ENCODE measurements at places on chromosomes 1 and 21.

- DNase-seq: no peak
Measured at GRCh38 chr1:169868978-169869377, 24.7 kb downstream of the SCYL3 start.

DNA sequence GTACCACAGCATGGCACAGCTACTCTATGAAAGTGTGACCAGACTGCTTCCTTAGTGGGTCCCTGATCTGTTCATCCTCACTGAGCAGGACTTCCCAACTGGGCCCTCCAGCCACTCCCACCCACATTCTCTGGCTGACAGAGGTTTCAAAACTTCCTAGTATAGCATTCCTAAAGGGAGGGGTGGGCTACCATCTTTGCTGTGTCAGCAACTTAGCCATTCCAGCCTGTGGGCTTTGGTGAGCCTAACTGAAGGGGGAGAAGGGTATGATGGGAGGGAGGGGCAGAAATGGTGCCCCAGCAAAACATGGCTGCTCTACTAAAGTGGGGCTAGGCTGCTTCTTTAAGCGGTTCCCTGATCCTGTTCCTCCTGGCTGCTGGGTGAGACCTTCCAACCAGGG is 265.2 kb upstream of the ADGRL4 start:
- no peak for DNase-seq

- no peak for DNase-seq
Measured at GRCh38 chr1:75671708-75672107, 52.8 kb upstream of the ACADM start.

DNA sequence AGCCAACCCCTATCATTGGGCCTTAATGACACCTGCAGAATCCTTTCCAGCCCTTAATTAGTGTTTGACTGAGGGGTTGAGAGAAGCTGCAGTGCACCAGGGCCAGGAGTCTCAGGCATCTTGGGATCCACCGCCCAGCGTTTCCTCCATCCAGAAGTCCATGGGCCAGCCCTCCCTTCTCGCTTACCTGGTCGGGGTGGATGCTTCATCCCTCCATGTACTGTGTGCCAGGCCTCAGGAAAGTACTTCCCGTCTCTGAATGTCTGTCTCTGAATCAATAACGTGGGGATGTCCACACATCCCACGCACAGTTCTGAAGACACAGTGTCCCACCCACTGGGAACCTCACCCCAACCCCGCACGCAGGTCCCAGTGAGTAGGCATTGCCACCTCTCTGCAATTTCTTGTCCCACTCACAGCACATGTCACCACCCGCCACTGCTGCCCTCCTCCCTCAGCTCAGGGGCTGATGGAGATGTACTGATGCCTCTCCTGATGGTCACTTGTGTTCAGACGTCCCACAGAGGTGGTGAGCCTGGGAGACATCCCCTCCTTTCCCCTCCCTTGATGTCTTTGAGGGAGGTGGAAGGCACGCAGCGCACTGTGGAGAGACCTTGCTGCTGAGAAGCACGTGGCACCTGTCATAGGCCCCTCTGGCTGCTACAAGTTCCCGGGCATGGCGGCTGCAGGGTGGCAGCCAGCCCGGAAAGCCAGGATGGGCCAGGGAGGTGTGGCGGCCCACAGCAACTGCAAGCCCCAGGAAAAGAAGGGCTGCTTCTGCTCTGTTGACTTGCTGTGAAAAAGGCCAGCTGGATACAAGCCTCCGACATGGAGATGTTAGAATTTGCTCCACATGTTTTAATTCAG is 29.4 kb upstream of the PRSS38 start:
- DNase-seq: no peak

DNA sequence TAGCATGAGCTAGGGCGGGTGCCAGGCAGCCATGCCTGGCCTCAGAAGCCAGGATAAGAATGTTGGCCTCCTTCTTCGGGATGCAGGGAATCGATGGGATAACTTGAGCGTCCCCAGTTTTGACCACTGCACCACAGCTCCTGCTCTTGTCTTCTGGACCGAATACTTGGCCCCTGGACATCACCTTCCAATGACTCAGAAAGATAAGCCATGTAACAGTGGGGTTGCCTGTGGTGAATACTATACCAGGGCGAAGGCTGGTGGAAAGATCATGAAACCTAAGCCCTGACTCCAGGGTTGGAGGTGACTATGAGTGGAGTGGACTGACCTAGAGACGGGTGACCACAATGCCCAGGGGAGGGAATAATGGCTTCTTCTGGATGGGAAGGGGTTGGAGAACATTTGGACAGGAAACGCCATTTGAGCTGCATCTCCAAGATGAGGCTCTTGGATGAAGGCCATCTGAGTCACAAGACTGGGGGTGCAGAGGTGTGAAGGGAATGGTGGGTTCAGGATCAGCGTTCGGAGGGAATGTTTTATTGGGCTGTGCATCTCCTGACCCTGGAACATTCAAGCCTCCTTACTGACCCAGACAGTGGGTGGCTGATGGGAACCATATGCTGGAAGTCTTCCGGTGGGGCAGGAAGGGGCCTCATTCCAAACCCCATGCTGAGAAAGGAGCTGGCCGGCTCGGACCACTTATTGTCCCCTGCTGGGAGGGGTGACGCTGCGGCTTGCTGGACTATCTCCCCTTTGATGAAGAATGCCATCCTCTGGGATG is 18.5 kb upstream of the KCNE2 start:
- DNase-seq: peak; percentile 24

DNA sequence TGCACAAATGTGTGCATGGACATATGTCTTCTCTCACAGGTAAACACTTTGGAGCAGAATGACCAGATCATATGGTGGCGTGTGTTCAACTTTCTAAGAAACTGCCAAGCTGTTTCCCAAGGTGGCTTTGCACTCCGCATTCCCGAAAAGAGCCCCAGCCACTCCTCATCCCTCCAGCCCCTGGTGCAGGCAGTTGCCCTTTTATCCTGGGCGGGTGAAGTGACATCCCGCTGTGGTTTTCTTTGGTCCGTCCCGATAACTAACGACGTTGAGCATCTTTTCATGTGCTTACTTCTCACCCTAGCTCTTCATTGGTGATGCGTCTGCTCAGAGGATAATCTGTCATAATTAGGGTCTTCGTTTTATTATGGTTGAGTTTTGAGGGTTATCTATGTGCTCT is 612.5 kb downstream of the MATN1 start:
- no peak for DNase-seq

GRCh38 chr21:34702341-34703170 is 33.8 kb downstream of the CLIC6 start:
- no peak for DNase-seq

- no peak for DNase-seq
Measured at GRCh38 chr1:105083611-105084010, 1333.9 kb downstream of the AMY1C start.
